Dorsolateral prefrontal cortex (tissue), 122 donors: ENCODE measurements at places on chromosomes 7 and 10.

DNA sequence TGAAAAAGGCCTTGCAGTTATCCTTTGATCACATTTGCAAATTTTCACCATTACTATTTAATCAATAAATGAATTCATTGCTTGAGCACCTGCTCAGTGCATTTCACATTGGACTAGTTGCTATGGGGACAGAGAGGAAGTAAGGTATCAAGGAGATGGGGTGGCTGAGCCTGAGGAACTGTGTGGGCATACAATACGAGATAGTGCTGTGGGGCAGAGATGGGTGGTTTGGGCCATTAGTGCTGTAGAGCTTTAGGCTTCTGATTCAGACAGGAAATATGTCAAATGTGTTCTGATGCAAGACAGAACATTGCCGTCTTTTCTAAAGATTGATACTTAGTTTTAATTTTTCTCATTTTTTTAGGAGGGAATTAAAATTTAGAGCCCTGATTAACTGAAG lies 13.2 kb downstream of the ITGB8 start:
- no peak for DNase-seq

GRCh38 chr10:22003964-22004281 lies 393 bp upstream of the DNAJC1 start:
- no peak for DNase-seq

DNA sequence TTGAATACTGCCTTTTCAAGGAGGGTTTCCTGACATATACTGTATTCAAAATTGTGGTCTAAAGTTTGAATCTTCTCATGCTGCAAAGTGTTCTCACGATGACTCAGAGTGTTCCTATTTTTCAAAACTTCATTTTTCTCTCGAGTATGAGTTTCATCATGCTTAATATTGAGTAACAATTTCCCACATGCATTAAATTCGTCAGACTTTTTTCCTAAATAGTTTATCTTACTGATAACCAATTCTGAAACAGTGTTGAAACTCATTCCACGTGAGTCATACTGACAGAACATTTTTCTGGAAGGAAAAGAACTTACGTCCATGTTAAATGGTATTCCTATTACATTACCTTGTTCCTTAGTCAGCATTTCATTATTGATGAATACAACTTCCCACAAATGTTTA lies 44.1 kb downstream of the ZNF33B start:
- DNase-seq, result no peak

DNA sequence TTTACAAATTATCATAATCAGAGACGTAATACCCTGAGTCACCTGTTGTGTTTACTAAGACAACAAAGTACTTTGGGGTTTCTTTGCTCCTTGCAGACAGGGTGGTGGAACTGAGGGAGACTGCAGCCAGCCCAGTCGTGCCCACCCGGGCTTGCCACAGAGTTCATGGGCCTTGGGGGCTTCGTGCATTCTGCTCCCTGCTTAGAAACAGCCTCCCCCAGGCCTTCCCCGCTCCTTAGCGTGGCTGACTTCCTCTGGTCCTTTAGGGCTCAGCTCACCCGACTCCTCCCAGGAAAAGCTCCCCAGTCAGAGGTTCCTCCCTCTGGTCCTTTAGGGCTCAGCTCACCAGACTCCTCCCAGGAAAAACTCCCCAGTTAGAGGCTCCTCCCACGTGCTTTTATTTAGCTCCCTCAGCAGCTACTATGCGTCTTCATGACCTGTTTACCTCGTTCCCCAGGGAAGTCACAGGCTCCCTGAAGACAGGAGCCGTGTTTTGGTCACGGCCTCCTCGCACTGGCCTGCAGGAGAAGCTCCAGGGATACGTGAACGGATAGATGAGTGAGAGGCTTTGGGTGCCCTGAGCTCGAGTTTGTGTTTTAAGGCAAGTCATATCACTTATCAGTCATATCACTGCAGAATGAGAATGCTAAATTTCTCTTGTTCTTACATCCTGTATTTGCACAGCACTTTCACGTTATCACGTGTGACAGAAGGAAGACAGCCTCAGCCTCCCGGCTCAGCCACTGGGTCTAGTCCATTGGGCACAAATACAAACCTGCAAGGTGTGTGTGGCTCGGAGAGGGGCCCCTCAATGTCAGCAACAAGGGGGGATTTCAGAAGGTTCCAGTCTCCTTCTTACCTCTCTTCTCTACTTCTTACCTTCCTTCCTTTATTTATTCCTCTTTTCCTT lies 52.7 kb upstream of the VIPR2 start:
- no peak for DNase-seq

- DNase-seq, result no peak
These were observed 438.5 kb downstream of the GRID1 start for GRCh38 chr10:85927952-85928665.

GRCh38 chr10:86389441-86390193 lies 23.0 kb upstream of the GRID1 start:
- no peak for DNase-seq

DNA sequence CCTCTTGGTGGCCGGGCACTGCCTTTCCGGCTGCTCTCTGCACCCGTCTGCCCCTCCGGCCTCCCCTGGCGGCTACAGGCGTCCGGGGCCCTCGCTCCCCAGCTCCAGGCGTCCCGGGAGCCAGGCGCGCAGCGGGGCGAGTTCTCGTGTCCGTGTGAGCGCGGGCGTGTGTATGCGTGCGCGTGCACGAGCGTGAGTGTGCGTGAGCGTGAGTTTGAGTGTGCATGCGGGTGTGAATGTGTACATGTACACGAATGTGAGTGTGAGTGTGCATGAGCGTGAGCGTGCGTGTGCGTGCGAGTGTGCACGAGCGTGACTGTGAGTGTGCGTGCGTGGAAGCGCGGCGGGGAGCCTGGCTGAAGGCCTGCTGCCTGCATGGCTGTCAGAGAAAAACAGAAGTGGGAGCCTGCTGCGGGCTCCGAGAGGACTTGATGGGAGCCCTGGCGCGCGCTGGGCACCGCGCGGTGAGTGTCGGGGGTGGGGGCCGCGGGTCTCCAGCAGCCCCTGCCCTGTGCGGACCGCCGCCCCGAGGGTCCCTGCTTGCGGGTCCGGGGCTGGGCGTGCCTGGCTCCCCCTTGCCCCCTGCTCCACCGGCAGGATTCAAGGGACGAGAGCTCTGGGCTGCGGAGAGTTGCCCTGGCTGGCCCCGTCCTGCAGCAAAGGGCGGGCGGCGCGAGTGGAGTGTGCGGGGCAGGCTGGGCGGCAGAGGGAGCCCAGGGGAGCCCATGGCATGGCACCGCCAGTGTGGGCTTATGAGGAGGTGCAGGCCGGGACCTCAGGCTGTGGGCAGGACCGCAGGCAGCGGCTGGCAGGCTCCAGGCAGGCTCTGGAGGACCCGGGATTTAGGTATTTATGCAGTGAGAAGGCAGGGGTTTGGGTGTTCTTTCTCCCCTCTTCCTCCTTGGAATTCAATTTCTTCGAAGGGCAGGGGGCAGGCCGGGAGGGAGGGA lies 75.8 kb upstream of the EN2 start:
- DNase-seq, result no peak
